ENCODE measurements at places on chromosomes 2 and 18.

DNA sequence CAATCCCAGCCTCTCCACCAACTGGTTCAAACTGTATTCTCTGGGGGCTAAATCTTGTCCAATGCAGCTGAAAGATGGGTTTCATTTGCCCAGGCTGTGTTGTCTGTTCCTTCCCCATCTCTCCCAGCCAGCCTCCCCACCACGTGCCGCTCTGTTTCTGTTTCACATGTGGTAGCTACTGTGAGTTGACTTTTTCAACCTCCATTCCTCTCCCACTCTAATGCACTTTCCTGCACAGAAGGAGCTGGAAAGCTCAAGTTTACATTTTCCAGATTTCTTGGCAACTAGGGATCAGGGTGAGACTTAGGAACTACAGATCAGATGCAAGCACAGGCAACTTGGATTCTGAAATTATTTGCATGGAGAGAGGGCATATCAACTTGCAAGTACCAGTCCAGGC, 19.0 kb upstream of the NPAS2 start:
- no peak for DNase-seq

GRCh38 chr2:44533508-44533907, 171.8 kb downstream of the CAMKMT start:
- no peak for DNase-seq

GRCh38 chr2:174332217-174332963, 2.4 kb upstream of the SP9 start:
- DNase-seq, result no peak

GRCh38 chr2:223725494-223725893, 111.9 kb downstream of the AP1S3 start:
- DNase-seq, result peak; percentile 95

DNA sequence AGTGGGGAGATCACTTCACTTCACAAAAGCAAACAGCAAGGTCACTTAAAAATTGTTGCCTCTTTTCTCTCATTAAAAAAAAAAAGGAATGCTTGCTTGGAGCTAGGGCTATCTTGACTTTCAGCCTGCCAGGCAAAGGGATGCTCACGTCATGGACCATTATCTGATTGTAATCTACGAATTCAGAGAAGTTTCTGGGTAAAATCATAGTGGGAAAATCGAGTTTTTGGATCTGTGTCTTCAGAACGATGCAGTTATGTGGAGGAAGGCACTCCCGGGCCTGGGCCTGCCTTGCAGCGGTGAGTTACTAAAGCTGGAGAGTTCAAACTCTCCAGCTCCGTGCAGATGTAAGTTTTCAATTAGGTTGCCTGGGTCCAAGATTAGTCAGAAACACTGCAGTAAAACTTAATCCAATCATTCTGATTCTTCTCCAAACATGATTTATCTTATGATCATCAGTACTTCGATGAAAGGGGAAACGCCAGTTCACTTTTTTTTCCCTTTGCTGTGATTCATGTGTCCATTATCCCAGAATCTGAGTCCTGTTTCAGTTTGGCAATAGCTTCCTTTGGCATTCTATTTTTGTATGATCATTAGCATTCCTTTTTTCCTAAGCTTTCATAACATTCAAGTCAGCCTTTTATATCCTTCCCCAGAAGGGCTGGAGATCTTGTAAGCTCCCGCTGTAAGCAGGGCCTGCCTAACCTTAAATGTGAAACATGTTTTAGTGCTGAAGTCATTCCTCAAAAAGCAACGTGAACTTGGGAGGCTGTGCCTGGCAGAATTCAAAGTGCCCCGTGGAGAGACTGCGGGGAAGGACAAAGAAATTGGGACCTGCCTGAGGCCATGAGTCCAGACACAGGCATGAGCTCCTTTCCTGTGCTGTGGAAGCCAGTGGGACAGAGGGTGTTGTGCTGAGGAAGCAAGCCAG, 119.3 kb upstream of the TWIST2 start:
- DNase-seq, result peak; percentile 94

GRCh38 chr2:172607379-172607928, 51.6 kb downstream of the PDK1 start:
- no peak for DNase-seq

DNA sequence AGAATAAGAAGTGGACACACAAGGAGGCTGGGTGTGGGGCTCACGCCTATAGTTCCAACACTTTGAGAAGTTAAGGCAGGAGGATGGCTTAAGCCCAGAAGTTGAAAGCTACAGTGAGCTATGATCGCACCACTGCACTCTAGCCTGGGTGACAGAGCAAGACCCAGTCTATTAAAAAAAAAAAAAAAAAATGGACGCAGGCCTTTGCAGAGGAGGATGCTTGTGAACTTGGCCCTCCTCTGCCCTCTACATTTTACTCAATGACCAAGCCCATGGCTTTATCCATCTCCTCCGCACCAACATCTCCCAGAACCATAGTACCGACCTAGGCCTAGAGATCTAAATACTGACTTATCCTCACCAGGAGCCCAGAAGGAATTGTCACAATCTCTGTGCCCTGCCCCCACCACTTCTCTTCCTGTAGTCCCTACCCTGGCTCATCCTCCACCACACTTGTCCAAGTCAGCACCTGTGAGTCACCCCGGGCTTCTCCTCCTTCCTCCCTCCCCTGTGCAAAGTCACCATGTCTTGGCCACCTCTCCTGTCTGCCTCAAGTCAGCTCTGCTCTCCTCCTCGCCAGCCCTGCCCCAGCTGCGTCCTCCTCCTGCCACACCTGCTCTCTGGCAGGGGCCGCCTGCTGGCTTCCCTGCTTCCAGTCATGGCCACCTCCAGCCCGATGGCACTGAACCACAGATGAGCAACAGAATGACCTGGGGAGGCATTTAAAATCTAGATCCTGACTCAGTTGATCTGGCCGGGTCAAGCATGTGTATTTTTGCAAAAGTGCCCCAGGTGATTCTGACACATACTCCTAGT, 35.8 kb upstream of the ASPRV1 start:
- DNase-seq, result no peak

DNA sequence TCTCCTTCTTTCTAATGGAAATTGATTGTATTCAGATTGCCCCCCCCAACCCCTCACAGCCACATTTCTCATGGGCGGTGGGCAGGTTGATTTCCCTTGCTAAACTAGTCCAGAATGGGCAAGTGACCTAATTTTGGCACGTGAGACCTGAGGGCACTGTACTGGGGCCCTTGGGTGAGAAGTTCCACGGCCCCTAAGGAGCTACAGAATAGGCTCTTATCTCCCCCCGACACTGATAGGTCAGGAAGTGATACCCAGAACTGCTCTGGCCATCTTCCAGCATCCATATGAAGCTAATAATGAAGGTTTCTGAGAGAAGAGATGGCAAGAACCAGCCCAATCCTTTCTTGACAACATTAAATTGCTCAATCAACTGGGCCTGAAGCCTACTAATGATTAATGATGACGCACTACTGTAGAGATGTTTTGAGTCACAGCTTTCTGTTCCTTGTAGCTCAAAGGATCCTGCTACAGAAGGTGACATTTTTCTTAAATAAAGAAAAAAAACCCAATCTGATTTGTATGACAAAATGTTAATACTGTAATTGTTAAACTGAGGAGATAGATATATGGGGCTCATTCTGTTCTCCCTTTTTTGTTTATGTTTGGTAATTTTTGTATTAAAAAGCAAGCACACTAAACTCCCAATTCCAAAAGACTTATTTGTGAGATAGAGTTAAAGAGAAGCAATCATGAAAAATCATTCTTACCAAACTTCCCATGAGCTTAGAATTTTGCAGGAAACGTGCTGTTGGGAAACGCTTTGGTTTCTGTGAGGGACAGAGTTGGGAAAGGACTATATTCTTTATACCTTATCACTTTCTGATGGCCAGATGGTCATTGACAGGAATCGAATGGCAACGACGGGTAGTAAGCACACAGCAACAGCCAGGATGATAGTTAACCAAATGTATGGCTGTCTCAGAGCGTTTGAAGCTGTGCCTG, 28.2 kb upstream of the NARS1 start:
- no peak for DNase-seq

- no peak for DNase-seq
Measured at GRCh38 chr2:19747310-19748072, 154.3 kb downstream of the TTC32 start.

DNA sequence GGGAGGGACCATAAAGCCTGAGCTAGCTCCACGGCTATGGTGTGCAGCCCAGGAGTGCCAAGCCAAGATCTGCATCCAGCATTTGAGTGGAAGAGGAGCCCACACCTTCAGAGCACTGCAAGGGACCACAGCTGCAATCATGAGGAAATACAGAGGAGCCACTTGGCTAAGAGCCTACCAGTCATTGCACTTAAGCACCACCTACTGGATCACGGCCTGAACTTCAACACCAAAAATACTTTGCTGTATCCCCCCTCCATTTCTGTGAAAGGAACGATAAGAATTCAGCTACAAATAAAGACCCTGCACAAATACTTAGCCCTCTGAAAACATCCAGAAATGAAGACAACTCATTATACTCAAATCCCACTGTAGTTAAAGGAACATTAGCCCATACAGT, 545.3 kb downstream of the TSN start:
- DNase-seq, result no peak

GRCh38 chr18:45384962-45385315, 230.3 kb upstream of the SLC14A2 start:
- DNase-seq, result no peak

Measured in vagina (tissue), 2 donors.